ENCODE measurements at places on chromosomes 2 and 18. TPM values are rescaled to one million over a fixed set of nuclear protein-coding genes. Genes with fewer than 3 reads are reported as not detected.

The EFEMP1 gene
- polyA plus RNA-seq = 103 TPM

The LDAH gene
- polyA plus RNA-seq = 32.9 TPM

The THSD7B gene
- 5.1 TPM for polyA plus RNA-seq

DNA sequence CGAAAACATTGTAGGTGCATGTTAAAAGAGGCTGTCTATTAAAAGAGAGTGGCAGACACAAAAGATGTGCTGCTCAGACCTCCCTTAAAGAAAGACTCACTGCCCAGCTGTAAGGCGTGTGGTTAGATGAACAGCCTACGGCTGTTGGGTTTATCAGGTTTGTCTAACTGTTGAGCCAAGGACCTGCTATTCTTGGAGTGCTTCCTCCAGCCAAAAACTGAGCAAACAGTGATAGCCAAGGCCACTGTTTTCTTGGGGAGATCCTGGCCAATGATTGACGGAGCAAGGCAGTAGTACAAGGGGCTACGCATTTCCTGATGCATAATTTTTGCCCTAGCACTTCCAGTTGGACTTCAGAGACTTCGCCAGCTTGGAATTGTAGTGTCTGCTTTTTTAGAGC lies 1.4 kb upstream of the RAB3GAP1 start:
- no peak for DNase-seq

GRCh38 chr2:134667541-134667940 lies 51.3 kb downstream of the TMEM163 start:
- no peak for DNase-seq

- no peak for DNase-seq
Observed at GRCh38 chr2:201116959-201117734, 1.2 kb downstream of the CFLAR start.

DNA sequence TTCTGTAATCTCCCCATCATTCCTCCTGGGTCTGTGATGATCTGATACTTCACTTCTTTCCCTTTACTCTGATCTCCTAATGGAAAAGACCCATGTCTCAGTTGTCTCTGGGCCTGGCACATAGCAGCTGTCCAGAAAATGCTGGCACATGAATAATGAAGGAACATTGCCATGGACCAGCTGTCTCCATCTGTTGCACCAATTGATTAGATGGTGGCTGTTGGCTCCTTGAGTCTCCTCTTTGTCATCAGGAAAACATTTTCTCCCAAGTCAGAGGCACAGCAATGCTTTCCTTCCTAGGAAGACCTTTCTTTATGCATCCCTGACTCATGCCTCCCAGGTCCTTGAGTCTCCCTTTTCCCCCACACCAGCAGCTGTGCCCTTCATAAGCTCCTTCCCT lies 286.2 kb upstream of the CXCR4 start:
- no peak for DNase-seq

GRCh38 chr2:20454036-20454981 lies 7.4 kb downstream of the RHOB start:
- DNase-seq = no peak

GRCh38 chr2:113080134-113080533 lies 12.4 kb downstream of the IL1F10 start:
- no peak for DNase-seq

GRCh38 chr18:64191069-64191468 lies 42.2 kb upstream of the LINC00305 start:
- no peak for DNase-seq

- no peak for DNase-seq
Observed at GRCh38 chr2:127646487-127647241, 711 bp downstream of the GPR17 start.

DNA sequence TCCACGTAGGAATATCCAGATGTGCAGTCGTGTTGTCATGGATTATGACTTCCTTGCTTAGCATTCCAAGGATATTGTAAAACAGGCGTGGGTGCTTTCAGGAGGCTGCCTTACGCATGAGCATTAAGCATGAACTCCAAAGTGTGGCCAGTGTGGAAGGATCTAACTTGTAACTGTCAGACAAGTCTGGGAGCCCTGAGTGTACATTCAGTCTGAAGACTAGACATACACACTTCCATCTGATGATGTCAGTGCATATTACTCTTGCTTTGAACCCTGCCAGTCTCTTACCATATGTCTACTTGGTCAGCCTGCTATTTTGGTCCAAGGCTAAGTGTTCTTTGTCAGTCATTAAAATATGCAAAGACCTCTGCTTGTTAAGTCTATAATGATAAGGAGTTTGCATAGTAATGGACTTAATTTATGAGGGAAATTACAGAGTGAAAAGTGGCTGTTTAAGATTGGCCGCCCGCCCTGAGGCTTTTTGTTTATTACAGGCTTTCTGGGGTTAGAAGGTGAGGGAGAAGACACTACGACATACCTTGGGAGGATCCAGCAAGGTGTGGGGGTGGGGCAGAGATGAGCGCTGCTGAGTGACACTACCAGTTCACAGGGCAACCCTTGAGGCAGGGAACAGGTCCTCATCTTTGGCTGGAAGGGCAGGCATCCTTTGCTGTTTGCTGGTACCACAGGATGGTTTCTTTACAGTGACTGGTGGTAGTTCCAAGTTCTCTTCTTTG lies 48.3 kb downstream of the CABLES1 start:
- DNase-seq = no peak

GRCh38 chr2:229703909-229704630 lies 10.3 kb downstream of the DNER start:
- no peak for DNase-seq

DNA sequence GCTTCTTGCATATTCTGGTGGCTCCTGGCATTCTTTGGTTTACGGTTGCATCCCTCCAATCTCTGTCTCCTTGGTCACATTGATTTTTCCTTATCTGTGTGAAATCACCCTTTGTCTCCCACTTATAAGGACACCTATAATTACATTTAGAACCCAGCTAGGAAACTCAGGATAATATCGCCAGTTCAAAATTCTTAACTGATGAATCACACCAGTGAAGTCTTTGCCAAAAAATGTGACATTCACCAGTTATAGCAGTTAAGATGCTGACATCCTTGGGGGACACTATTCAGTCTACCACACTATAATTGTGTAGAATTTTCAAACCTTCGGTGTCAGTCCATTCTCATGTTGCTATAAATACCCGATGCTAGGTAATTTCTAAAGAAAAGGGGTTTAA lies 320.2 kb downstream of the TMX3 start:
- DNase-seq = no peak

DNA sequence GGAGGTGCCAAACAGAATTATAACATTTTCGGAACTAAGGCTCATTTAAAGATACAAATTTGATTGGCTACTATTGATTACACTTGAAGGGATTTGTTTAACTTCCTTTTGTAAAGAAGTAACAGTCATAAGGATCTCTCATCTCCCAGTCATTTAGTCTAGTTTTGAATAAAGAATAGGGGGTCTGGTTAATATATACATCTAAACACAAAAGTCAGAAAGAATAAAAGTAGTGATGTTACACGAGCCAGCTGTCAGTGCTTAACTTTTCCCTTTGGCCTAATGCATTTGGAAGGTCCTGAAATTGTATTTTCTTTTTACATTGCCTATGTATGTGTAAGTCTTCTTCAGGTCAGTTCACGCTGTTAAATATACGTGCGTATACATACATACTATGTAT lies 8.1 kb downstream of the SEPTIN2 start:
- DNase-seq = no peak

DNA sequence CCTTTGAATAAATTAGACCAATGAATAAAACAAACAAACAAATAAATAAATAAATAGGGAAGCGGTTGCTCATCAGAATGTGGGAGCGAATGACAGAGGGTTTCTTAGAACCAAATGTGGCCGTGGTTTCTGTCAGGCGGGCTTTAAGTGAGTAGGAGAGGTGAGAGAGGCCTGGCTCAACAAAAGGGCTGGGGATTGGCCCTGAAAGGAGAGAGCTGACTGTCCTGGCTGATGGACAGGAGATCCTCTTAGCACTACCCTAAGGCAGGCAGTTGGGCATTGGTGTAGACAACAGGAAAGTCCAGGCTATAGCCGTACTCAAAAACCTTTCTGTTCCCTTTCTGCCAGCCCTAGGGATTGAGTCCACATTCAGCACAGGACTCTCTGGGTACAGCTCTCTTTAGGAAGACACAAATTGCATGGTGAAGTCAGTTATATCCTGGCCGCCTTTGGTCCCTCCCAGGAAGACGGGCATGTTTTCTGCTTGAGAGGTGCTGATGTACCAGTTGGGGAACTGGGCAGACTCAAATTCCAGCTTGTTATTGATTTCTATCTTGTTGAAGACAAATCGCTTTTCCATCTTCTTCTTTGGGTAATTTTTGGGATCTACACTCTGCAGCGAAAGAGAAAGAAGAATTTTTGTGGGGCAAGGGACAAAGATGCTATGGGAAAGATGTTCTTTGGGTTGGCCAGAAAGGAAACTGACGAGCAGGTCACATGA lies 6.5 kb downstream of the IL1B start:
- no peak for DNase-seq

DNA sequence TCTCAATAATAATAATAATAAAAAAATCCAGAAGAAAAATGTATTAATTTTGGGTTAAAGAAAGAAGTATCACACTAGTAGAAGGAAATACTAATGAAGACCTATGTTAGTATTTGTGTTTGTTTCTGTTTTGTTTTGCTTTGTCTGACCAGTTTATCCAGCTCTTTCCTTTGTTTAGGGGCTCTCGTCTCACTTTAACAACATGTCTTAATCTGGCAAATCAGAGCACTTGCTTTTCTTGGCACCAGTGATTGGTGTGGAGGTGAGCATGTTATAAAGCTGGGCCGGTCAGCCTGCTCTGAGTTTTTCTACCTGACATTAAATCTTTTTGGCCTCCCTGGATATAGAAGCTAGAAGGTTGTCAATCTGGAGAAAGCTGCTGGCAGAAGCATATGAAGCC lies 15.1 kb upstream of the MEX3C start:
- DNase-seq = no peak
